ENCODE measurements at places on chromosomes 13 and 19.
A peak's percentile ranks its signal among the peaks of the same experiment; 100 is the strongest.

GRCh38 chr19:2645826-2646225, 56.7 kb downstream of the GNG7 start:
- no peak for DNase-seq

- DNase-seq, result no peak
Measured at GRCh38 chr13:20441879-20442278, 83.8 kb downstream of the CRYL1 start.

- DNase-seq, result no peak
Measured at GRCh38 chr13:83845106-83845505, 37.2 kb downstream of the SLITRK1 start.

GRCh38 chr19:45045671-45046353, 7.0 kb downstream of the CLASRP start:
- no peak for DNase-seq

DNA sequence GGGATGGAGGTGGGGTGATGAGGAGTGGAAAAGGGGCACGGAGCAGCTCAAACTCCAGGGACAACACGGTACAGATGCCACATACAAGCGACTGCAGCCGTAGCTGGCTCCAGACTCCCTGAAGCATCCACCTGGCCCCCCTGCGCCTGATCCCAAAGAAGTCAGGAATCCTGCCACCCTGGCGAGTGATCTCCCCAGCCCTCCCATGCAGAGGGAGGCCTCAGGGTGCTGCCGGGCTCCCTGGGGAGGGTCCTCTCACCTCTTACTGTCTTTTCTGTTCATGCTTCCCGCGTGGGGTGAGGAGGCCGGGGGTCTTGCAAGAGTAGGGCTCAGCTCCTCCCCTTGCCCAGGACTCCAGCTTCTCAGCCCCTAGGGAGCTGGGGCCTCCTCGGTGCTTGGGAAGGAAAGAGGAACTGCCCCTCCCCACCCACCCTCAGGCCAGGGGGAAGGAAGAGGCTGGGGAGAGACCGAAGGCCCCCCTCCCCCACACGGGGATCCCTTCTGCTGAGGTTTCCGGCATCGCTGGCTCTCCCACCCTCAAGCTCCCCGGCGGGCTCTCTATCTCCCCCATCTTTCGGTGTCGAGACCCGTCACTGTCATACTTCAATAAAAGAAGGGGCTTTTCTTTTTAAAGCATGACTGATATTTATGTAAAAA, at the start of gene RASGRP4:
RASGRP4 (minus strand) TSS at position 410 of the 657 bp plus-strand sequence; CDS start at position 282, 128 bp downstream.
- no peak for DNase-seq

- no peak for DNase-seq
Measured at GRCh38 chr13:23778002-23778652, 111.1 kb downstream of the MIPEP start.

- DNase-seq, result no peak
Measured at GRCh38 chr13:100842136-100842535, 167.5 kb upstream of the TMTC4 start.

- DNase-seq, result no peak
Measured at GRCh38 chr13:22214184-22214583, 543.3 kb downstream of the FGF9 start.

DNA sequence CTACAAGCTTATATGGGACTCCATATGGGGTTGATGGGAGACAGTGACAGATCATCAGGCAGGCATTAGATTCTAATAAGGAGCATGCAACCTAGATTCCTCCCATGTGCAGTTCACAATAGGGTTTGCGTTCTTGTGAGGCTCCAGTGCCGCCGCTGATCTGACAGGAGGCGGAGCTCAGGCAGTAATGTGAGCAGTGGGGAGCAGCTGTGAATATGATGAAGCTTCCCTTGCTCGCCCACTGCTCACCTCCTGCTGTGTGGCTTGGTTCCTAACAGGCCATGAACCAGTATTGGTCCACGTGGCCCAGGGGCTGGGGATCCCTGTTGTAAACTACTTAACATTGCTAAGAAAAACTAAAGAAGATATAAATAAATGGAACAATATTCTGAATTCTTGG, 378.4 kb downstream of the KCNRG start:
- DNase-seq, result no peak

DNA sequence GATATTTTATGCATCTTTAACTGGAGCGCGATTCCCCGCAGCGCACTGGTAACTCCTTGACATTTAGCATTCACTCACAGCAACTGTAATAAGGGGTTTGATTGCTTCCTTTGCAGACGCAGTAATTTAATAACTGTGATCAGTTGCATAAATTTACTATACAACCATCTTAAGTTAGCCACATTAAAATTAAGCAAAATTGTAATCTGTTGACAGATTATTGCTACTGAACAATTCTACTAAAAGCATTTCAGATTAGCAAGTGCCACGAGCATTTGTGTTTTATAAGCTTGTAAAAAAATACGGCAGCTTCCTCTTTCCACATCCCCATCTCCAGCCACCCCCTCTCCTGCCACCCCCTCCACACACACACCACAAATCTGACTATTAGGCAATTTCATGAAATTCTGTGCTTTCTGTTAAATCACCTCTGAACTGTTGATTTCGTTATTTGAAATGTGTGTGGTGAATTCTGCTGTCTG, 44.4 kb downstream of the TSHZ3 start:
- DNase-seq, result no peak

GRCh38 chr13:50334115-50334778, 319.0 kb downstream of the KCNRG start:
- no peak for DNase-seq

DNA sequence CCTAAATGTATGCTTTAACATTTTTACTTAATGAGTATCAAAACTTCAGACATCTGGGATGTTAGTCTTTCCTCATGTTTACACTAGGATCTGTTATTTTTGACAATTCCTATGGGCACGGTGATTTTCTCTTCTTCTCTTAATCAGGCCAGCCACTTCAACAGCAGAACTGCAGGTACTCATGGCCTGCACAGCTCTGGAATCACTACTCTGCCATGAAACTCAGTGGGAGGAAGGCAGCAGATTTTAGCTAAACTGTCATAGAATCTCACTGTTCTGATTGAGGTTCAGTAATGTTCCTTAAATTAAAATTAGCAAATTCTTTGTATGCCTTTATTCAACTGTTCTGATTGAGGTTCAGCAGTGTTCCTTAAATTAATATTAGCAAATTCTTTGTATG, 1083.0 kb downstream of the SLITRK5 start:
- no peak for DNase-seq

- DNase-seq, result peak; percentile 17
Measured at GRCh38 chr13:66716538-66716937, 513.6 kb downstream of the PCDH9 start.

DNA sequence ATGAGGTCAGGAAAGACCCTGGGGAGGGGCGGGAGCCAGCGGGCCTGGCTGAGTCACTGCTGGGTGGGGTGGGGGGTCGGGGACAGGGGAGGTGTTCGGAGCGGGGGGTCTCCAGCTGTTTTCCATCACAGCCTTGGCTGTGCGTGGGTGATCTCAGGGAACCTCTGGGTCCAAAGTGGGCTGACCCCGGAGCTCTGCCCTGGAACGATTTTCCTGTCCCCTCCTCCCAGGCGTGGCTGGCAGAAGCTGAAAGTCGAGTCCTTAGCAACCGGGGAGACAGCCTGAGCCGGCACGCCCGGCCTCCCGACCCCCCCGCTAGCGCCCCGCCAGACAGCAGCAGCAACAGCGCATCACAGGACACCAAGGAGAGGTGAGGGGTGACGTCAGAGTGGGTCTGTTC, 10.6 kb downstream of the TRIP10 start:
- DNase-seq, result no peak

GRCh38 chr19:14370169-14370939, 10.9 kb upstream of the ADGRE5 start:
- DNase-seq, result no peak

- no peak for DNase-seq
Measured at GRCh38 chr19:1151037-1151724, 22.9 kb downstream of the SBNO2 start.

GRCh38 chr19:7681340-7682174, 924 bp downstream of the TRAPPC5 start:
- DNase-seq, result no peak

DNA sequence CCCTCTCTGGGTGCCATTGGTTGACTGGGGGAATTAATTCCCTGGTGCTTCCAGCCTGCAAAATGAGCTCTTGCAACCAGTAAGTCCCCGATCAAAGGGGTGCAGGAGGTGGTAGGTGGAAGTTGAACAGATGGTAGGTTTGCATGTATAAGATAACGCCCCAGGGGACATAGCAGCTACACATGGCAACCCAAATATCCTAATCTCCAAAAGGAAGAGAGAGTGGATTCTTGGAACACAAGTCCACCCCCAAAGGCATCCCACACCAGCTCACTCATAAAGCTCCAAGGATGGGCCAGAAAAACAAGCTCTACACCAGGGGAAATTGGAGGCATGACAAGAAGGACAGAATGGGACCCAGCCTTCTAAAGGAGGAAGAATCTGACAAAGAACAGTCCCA, 4.8 kb downstream of the CD209 start:
- DNase-seq, result no peak

- no peak for DNase-seq
Measured at GRCh38 chr19:16070366-16070990, 5.8 kb upstream of the TPM4 start.

GRCh38 chr19:44975444-44975843, 20.3 kb downstream of the CLPTM1 start:
- no peak for DNase-seq

DNA sequence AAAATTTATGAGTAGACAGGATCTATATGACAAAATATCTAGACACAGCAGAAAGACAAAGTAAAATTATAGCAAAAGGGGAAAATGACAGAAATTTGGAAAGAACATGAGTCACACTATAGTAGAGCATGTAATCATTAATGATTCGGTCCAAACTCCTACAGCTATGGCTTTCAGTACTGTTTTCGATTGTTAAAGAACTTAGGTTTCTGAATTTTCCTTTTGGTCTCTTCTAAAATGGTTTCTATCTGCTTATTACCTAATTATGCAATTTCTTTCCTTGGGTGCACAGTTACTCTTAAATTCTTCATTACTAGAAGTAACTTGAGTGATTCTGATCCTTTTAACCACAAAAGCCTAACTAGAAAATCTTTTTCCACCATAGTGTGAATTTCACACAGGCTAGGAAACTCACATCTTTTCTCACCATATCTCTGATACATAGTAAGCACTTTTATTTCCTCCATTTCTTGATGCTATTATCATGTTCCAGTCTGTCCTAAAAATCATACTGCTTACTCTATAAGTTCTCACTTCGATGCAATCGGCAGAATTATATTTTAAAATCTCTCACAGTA, 1101.4 kb downstream of the PCDH9 start:
- no peak for DNase-seq

DNA sequence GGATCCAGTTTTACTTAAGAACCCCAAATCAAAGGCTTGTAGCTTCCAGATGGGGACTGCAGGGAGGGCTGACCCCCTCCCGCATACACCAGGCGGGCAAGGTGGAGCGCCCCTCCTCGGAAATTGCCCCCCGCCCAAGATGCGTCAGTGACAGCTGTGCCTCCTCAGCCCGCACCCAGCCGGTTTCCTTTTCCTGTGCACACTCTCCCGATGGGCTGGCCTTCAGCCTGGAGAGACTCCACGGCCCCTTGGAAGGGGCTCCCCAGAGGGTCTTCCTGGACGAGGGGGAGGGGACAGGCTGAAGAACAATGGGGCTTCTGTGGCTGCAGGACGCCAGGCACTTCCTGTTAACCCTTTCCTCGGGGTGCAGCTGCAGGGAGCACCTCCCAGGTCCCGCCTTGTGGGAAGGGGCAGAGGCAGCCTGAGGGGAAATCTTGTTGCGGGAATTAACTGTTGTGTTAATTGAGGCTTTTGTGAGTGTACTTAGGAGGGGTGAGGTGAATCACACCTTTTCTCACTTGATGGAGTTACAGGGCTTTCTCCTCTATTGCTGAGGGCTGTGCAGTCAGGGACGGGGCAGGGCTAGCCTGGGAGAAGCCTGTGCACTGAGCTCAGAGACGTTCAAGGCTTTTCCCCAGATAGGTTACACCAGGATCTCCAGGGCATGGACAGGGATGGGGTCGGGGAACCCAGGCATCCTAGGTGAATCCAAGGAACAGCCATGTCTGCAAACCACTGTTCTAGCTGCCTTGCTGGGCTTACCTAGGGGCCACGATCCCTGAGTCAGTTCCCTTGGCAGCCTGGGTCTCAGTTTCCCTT, 14.3 kb downstream of the IER2 start:
- DNase-seq, result no peak

- DNase-seq, result peak; percentile 30
Measured at GRCh38 chr19:43519436-43520088, 7.4 kb downstream of the ETHE1 start.

DNA sequence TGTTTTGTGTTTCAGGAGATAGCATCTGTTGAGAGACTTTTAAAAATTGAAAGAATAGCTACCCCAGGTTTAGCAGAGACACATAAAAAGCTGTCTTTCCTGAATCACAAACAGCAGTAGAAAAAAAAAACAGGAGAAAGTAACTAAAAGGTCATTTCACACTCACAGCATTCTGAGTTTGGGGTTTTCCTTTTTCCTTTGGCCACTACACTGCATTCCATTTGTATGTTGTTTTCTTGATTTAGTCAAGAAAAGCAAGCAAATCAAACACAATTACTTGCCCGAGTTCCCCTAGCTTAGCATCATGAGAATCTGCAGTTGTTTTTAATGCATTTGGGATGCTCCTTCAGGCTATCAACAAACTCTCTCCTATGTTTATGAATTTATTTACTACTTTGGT, 161.0 kb downstream of the KCTD12 start:
- DNase-seq, result no peak

- no peak for DNase-seq
Measured at GRCh38 chr19:39924389-39924788, 10.0 kb downstream of the FCGBP start.

- DNase-seq, result no peak
Measured at GRCh38 chr13:42803563-42804204, 22.3 kb downstream of the FAM216B start.

DNA sequence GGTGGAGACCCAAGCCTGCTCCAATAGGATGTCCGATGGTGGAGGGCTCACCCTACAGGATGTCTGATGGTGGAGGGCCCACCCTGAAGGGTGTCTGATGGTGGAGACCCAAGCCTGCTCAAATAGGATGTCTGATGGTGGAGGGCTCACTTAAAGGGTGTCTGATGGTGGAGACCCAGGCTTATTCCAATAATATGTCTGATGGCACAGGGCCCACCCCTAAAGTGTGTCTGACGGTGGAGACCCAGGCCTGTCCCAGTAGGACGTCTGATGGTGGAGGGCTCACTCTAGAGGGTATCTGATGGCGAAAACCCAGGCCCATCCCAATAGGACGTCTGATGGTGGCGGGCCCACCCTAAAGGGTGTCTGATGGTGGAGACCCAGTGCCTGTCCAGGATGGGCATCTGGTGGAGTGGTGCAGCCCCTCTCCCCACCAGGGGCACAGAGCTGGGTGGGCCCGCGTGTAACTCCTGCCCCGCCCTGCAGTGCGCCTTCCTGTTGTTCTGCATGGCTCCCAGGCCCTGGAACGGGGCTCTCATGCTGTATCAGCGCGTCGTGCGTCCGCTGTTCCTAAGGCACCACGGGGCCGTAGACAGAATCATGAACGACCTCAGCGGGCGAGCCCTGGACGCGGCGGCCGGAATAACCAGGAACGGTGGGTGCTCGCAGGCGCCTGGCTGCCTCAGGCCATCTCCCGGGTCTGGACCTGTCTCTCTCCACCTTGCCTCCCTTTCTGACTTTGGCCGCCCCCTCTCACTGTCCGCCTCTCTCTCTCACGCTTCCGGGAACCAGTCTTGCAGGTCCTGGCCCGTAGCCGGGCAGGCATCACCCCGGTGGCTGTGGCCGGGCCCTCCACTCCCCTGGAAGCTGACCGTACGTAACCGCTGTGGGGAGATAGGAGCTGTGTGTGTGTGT, 5.1 kb downstream of the REEP6 start:
- no peak for DNase-seq

- DNase-seq, result no peak
Measured at GRCh38 chr19:40610396-40611064, 9.4 kb downstream of the LTBP4 start.

Measured in LNCaP clone FGC (cell line).